ENCODE measurements at places on chromosomes 1 and 21.

DNA sequence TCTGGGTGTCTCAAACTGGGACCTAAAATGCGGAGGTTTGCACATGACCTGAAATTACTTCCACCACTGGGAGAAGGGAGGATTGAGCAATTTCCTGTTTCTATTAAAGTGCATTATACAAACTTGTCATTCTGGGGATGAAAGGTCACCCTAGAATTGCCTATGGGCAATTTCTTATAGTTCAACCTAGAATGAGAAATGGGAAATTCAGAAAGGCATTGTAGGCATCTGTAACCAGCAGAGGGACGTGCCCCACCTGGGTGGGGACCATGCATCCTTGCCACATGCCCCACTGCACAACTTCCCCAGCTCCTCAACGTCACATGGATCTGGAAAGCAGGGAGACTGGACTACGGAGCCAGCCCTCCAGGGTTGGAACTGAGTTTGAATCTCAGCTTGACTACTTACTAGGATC is 47.0 kb downstream of the MRPL39 start:
- DNase-seq: no peak

DNA sequence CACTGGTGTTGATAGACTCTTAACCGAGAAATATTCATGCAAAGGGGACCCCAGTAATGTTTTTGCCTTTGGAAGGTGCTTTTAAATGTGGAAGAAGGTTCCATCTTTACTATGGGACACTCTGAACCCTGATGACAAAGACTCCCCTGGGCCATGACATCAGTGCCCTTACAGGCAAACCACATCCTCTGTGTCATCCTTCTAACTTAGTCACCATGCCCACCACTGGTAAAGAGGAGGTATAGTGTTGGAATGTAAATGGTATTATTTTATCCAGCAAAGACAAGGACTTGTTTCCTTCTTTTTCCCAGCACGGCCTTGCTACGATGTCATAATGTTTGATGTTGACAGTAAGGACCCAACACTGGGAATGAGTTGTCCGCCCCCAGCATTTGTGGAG is 12.6 kb downstream of the METTL13 start:
- DNase-seq: no peak

DNA sequence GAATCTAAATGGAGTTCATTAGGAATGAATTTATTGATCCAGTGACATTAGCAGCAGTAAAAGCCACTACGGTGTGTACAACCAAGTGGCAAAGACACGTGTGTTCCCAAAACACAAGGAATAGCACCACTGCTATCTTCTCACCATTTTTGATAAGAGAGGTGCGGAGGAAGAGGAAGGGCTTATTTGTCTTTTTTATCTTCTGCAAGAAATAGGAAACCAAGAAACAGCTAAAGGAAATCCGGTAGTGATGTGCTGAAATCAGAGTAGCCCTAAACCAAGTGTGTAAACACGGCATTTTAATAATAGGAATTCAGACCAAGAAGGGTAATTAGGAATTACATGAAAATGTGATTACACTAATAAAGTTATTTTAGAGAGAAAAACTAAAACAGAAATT is 9.1 kb upstream of the SCYL3 start:
- no peak for DNase-seq

GRCh38 chr1:86150553-86151055 is 6.0 kb downstream of the COL24A1 start:
- no peak for DNase-seq

DNA sequence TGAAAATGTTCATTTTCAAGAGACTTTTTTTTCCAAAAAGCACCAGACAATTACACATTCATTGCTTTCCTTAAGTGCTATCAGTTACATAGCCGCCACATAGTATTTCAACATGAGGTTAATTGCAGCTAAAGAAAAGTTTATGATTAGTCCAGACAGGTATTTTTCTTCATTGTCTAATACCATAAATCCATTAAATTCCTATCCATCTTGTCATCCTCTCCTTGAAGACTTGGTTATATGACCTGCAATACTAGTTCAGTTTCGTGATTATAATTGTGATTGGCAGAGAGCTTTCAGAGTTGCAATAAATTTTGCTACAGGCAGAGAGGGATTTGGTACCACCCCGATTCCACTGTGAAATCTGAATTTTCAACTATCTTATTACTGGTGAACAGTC is 437.7 kb downstream of the GPATCH2 start:
- DNase-seq: no peak

- DNase-seq: no peak
Observed at GRCh38 chr1:24142546-24143534, at the start of gene IL22RA1. IL22RA1 (minus strand) TSS chr1:24143140; CDS start chr1:24143082, 58 bp downstream.

DNA sequence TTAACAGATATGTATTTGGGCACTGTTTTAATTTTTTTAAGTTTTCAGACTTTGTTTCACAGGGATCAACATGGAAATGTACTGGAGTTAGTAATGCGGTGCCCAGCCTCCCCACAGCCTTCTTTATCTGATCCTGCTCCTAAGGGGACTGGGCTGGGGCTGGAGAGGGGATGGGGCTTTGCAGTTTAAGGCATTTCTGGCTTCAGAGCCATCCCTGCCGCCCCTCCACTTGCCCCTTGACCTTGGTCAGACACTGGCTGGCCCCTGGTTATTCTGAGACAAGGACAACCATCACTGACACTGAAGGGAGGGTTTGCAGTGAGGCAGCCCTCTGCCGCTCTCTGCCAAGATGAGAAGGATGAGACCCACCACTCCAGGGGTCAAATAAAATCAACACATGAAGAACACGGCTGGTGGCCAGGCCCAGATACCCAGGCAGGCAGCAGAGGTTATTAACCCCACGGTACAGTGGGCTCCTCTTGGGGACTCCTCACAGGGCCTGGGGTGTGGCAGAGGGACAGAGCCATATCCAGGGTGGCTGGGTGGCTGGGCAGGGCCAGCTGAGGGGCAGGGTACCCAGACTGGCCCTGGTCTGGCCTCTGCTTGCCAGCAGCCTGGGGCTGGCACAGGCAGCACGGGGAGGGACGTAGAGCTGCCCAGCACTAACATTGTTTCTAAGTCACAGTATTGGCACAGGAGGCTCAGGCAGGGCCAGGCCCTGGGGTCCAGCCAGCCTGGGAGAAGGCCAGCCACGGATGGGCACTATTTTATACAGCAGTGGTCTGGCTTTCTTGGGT is 7.2 kb upstream of the UBE2U start:
- no peak for DNase-seq

DNA sequence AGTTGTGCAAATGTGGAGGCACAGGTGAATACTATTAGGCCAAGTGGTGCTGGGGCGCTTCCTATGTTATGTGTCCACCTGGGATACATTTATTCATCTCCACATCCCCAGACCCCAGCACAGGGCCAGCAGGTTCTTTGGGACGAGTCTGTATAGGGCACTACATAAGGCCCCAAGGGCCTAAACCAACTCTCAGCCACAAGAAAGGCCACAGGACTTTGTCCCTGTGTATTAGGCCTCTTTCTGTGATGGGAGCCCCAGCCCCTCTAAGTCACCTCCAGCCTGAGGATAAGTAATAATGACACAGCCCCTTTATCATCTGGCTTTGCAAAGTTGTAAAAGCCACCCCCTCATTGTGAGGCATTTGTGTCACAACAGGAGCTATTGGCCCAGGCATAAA is 79.2 kb upstream of the CD1D start:
- no peak for DNase-seq

- DNase-seq: no peak
Observed at GRCh38 chr1:244180256-244180655, 129.2 kb downstream of the ZBTB18 start.

DNA sequence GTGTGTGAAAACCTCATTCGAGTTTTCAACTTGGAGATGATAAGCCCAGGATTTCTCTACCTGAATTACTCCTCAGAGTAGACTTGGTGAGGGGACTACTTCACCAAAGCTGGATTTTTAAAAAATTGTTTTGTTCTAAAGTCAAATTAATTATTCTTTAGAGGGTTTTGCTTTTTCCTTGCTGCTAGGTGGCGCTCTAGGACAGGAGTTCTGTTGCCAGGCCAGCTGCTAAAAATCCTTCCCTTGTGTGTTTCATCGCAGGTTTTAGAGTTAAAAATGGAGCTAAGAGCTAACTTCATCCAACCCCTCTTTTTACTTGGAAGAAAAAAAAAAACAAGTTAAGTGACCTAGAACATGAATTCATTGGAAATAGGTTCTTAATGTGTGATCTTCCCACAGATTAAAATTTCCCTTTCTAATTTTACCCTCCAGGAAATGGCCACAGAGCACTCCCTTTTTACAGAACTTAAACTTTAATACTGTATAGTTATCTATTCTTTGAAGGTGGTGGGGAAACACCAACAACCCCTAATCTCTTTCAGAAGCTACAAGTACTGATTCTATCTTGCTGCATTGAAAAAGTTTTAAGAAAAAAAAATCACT is 36.7 kb upstream of the FAM163A start:
- DNase-seq: peak; percentile 41

DNA sequence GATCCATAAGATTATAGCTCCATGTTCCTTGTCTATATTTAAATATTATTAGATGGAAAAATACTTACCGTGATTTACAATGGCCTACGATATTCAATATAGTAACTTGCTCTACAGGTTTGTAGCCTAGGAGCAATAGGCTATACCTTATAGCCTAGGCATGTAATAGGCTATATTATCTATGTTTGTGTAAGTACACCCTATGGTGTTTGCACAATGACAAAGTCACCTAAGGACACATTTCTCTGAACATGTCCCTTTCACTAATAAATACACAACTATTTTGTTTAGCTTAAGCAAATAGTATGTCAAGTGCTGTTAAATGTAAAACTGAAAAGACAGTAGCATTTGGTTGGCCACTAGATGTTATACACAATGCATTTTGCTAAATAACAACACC is 248.9 kb upstream of the ADGRL4 start:
- no peak for DNase-seq

- no peak for DNase-seq
Observed at GRCh38 chr21:29261555-29262540, 36.9 kb upstream of the BACH1 start.

DNA sequence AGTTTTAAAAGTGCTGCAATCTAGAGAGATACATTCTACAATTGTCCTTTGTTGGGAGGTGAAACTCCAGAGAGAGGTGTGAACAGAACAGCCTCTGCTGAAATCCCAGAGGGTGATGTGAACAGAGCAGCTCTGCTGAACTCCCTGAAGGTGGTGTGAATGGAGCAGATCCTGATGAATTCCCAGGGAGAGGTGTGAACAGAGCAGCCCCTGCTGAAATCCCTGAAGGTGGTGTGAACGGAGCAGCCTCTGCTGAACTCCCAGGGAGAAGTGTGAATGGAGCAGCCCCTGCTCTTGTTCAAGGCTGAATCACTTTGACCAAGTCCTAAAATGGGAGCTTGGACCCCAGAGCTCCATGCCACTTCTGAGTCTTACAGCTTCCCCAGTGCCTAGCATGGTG is 94.7 kb downstream of the LACTBL1 start:
- no peak for DNase-seq

GRCh38 chr1:24091971-24092482 is 19.9 kb downstream of the MYOM3 start:
- DNase-seq: no peak

- no peak for DNase-seq
Observed at GRCh38 chr1:212532469-212533147, 76.0 kb upstream of the ATF3 start.

- DNase-seq: no peak
Observed at GRCh38 chr1:2481885-2482284, 5.8 kb downstream of the PLCH2 start.

GRCh38 chr1:8866173-8866791 is 12.2 kb downstream of the ENO1 start:
- DNase-seq: no peak

- DNase-seq: no peak
Observed at GRCh38 chr1:235951661-235952060, 85.0 kb upstream of the LYST start.

DNA sequence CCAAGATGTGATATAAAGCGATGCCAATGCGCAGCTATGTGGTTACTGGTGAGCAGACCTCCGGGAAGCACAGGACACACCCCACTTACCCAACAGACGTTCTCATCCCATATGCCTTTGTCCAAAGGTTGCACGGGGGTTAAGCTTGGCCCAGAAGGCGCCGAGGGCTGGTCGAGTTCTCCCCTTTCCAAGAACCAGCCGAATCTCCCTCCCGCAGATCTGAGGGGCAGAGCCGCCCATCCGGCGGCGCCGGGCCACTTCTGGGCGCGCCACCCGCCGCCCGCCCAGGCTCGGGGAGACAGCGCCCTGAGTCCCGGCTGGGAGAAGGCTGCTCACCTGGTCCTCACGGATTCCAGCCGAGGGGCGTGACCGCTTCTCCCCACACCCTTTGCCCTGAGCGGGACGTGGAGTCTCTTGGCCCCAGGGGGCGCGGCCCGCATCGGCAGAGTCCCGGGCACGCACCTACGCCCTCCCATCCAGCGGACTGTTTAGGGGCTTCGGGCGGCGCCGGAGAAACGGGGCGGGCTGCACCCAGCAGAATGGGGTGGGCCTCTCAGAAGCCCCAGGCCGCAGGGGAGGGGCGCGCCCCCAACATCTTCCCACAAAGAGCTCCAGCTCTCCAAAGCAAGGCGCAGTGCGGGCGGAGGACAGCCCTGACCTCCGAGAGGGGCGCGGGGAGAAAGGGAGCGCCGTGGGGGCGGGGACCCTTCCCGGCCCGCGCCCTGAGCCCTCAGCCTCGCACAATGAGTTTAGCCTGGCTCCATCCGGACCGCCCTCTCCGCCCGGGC is 615 bp downstream of the GPR161 start:
- no peak for DNase-seq

DNA sequence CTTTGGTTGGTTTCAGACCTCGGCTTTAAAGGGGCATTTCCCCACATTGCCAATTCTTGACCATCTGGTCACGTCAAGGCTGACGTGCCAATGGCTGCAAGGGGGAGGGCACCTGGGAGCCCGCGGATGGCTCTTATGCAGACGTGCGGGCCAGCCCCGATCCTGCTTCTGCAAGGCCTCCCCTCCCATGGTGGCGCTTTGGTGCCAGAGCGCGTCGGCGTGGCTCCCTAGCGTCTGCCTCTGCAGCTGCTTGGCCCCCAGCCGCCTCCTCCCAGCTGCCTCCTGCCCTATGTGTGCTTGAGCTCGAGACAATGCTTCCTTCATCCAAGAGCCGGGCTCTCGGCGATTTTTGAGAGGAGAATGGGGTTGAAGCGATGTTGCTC is 29.1 kb downstream of the SKI start:
- DNase-seq: no peak

DNA sequence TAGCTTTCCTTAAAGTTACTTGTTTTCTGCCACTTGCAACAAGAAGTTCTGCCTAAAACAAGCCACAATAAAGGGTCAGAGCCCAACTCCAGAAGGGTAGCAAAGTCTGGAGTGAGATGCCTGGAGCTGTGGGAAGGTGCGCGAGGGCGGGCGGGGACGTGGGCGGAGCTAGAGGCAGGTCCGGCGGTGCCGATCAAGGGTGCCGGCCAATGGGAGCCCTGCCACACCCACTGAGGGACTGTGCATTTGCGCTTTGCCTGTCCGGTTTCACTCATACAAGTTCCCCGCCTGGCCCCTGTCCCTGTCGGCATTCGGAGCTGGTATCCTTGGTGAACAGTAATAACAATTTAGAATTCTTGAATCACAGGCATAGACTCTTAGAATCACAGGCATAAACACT is 732.4 kb downstream of the MATN1 start:
- DNase-seq: no peak

Data from NCI-H446 (cell line).